ENCODE measurements at places on chromosomes 11 and 22.

DNA sequence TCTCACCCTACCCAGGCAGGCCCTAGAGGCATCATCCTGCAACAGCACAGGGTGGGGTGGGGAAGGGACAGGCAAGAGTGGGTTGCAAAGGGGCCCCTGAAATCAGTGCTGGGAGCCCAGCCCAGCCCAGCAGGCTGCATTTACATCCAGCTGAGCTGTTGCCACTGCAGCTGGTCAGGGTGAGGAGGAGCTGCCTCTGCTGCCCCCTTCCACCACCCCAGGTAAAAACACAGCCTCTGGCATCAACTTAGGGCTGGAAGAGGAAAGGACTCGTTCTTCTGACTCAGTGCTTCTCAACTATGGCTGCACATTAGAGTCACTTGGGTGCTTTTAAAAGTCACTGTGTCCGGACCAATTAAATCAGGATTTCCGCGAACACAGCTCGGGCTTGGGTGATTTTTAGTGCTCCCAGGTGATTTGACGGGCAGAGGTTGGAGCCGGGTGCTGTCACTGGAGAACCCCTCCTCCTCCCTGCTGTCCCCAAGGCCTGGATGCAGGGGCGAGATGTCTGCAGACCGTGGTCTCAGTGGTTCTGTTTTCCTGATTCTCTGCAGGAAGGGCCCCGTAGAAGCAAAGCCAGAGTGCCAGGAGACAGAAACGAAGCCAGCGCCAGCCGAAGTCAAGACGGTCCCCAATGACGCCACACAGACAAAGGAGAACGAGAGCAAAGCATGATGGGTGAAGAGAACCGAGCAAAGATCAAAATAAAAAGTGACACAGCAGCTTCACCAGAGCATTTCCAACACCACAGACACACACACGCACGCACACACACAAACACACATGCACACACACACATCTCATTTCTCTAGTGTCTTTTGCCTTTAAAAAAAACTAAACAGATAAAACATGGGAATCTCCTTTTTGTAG, 39.4 kb upstream of the TTC12 start:
- DNase-seq, result peak; percentile 13

- no peak for DNase-seq
Observed at GRCh38 chr11:66071381-66071801, 1.3 kb downstream of the PACS1 start.

DNA sequence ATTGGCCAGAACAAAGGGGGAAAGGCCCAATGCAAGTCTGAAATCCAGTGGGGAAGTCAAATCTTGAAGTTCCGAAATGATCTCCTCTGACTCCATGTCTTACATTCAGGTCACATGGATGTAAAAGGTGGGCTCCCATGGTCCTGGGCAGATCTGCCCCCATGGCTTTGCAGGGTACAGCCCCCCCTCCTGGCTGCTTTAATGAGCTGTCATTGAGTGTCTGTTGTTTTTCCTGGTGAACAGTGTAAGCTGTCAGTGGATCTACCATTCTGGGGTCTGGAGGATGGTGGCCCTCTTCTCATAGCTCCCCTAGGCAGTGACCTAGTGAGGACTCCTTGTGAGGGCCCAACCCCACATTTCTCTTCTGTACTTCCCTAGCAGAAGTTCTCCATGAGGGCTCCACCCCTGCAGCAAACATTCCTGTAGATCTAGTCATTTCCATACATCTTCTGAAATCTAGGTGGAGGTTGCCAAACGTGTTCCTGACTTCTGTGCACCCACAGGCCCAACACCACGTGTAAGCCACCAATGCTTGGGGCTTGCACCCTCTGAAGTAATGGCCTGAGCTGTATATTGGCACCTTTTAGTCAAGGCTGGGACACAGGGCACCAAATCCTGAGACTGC, 9.3 kb downstream of the CARD18 start:
- no peak for DNase-seq

DNA sequence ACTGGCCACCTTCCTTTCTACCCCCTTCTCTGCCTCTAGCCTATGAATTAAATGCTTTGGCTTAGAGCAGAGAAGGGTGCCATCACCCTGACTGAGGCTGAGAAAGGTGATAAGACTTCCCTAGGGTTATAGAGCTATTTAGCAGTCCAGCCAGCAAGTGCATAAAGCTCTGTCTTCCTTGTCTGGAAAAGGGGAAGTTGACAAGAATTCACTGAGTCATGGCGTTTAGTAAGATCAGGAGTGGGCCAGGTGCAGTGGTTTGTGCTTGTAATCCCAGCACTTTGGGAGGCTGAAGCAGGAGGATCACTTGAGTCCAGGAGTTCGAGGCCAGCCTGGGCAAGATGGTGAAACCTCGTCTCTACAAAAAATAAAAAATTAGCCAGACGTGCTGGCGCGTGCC, 63.1 kb downstream of the LHFPL7 start:
- DNase-seq, result no peak

- DNase-seq, result no peak
Observed at GRCh38 chr11:76216536-76217325, 10.4 kb upstream of the WNT11 start.

Data from SW 1271 (cell line).